ENCODE measurements at places on chromosomes 5 and 9. TPM values are rescaled to one million over a fixed set of nuclear protein-coding genes. Genes with fewer than 3 reads are reported as not detected.

DNA sequence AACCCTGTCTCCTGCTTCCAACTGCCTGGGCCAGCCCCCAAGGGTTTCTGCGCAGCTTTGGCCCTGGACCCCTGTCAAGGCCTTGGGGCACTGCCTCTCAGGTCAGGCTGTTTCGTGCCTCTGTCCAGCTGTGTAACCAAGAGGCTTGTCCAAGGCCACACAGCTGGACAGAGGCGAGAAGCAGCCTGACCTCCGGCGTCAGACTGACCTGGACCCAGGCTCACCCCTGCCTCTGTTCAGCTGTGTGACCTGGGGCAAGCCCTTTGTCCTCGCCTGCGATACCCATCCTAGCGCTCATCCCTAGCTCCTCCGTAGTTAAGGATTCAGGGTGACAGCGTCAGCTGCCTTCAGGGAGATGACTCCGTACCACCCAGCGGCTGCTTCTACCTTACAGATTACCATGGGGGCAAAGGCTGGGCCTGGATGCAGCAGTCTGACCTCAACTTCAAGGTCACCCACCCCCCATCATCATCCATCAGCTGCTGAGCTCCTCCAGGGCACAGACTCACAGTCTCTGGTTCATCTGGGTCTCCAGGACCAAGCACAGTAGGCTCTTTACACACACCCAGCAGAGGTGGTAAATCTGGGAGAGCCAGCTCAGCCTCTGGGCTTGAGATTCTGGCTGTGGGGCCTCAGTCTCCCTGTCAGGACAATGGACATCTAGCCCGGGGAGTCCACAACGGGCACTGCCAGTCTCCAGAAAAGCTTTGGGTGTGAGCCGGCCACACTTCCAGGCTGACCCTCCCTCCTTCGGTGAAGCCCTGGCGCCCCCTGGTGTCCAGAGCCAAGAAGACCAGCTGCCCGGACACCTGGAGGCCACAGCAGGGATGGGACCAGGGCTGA is 7.9 kb downstream of the AK1 start:
- peak; percentile 86 for DNase-seq

- no peak for DNase-seq
These were observed 3.7 kb upstream of the BAAT start for GRCh38 chr9:101388507-101388993.

DNA sequence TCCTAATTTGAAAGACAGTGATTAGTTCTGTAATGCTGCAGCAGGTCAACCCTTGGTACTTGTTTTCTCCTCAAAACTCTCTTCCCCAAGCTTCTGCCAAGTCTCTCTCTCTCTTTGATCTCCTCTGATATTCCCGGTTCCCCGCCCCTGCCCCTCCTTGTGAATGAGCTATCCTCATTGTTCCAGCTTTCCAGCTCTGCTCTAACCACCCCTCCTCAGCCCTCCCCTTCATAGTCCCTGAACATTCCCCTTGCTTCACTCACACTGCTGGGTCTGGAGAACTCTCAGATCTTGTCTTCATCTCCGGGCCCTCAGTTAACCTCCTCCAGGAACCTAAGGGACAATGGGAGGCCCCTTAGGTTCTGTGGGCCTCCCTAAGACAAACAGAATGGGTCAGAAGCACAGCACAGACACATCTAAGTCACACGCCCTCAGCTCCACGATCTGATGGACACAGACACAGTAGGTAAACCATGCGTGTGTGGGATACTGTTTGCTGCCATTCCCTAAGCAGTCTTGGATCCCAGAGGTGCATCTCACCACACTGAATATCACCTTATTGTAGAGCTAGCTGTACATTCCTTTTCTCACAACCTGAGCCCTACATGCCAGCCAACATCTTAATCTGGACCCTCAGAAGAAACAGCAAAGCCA is 17.4 kb upstream of the LARP1 start:
- DNase-seq = no peak

DNA sequence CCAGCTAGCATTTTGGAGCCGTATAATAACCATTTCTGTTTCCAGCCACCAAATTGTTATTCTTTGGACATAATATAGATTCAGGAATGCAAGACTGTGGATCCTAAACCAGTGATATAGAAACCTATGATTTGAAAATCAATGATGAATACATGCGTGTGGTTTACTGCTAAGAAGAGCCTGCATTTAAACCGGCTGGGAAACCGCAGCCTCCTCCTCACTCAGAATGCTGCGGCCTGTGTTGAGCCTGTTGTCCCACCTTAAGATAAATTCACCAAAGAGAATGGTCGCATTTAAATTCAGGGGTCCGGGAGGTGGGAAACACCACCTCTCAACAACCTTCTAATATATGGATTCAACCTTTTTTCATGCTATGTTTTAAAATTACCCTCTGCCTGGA is 148.0 kb downstream of the MEF2C start:
- DNase-seq = no peak

- no peak for DNase-seq
These were observed 80.8 kb downstream of the IQGAP2 start for GRCh38 chr5:76483881-76484280.

TRIM14 gene
- total RNA-seq = 44.4 TPM

BTNL9 gene
- total RNA-seq = 11.5 TPM

All from mucosa of gallbladder (tissue), 1 donor.